A549 treated with Hydrocortisone at 1 μM for 4 hours (cell line): ENCODE measurements at places on chromosomes 7 and 10. TPM values are rescaled to one million over a fixed set of nuclear protein-coding genes. Genes with fewer than 3 reads are reported as not detected.

The UNCX gene
- 0.05 to 0.08 TPM (median 0.07 TPM) in 3 of 5 replicates, not detected in the others for total RNA-seq

The XRCC2 gene
- total RNA-seq = 3.7 to 6.1 TPM (median 4.8 TPM) in 5 replicates

The CLCN1 gene
- total RNA-seq = 0.03 to 0.07 TPM (median 0.03 TPM) in 3 of 5 replicates, not detected in the others

The UCN3 gene
- not detected in 5 replicates for total RNA-seq

The CLEC5A gene
- total RNA-seq = not detected in 5 replicates

The FAM171A1 gene
- total RNA-seq = 18.3 to 27.0 TPM (median 22.8 TPM) in 5 replicates

The CTAGE4 gene
- 0.03 TPM in 1 of 5 replicates, not detected in the others for total RNA-seq

The LOXL4 gene
- 1.1 to 1.5 TPM (median 1.5 TPM) in 5 replicates for total RNA-seq

The PRSS37 gene
- total RNA-seq = not detected in 5 replicates

The EMX2 gene
- total RNA-seq = not detected in 5 replicates

The OR2A12 gene
- total RNA-seq = not detected in 5 replicates

The FXYD4 gene
- total RNA-seq = not detected in 5 replicates

The ELAPOR2 gene
- total RNA-seq = 0.07 to 0.22 TPM (median 0.16 TPM) in 4 of 5 replicates, not detected in the other

The CCL26 gene
- total RNA-seq = 7.7 to 10.6 TPM (median 8.1 TPM) in 5 replicates

The CAV1 gene
- 515 to 689 TPM (median 664 TPM) in 5 replicates for total RNA-seq

The ANXA8L1 gene
- total RNA-seq = 94.4 to 128 TPM (median 105 TPM) in 5 replicates

The TRAPPC14 gene
- 9.0 to 13.9 TPM (median 13.0 TPM) in 5 replicates for total RNA-seq

The TRUB1 gene
- total RNA-seq = 12.9 to 15.0 TPM (median 14.1 TPM) in 5 replicates

The ORC5 gene
- total RNA-seq = 28.3 to 29.1 TPM (median 28.6 TPM) in 5 replicates

The TRIP6 gene
- total RNA-seq = 43.8 to 55.0 TPM (median 51.5 TPM) in 5 replicates

The OR9A4 gene
- not detected in 5 replicates for total RNA-seq

The GPR26 gene
- total RNA-seq = not detected in 5 replicates

The SDK1 gene
- total RNA-seq = 0.37 to 0.61 TPM (median 0.45 TPM) in 5 replicates

The BZW2 gene
- 94.0 to 109 TPM (median 96.3 TPM) in 5 replicates for total RNA-seq

The CXCL12 gene
- total RNA-seq = 0.06 to 0.24 TPM (median 0.13 TPM) in 5 replicates

The EPHA1 gene
- 0.02 to 0.21 TPM (median 0.10 TPM) in 4 of 5 replicates, not detected in the other for total RNA-seq

The CCDC126 gene
- 3.1 to 4.2 TPM (median 3.2 TPM) in 5 replicates for total RNA-seq

The CEP55 gene
- total RNA-seq = 53.3 to 76.4 TPM (median 65.5 TPM) in 5 replicates

The PCLO gene
- 0.93 to 1.2 TPM (median 0.97 TPM) in 5 replicates for total RNA-seq

The AGAP5 gene
- total RNA-seq = 2.0 to 3.8 TPM (median 2.4 TPM) in 5 replicates

The GPR22 gene
- total RNA-seq = not detected in 5 replicates

The MLXIPL gene
- total RNA-seq = 0.75 to 1.2 TPM (median 1.1 TPM) in 5 replicates

The HILPDA gene
- total RNA-seq = 23.0 to 25.8 TPM (median 25.6 TPM) in 5 replicates

The TMEM270 gene
- total RNA-seq = 0.10 to 0.28 TPM (median 0.13 TPM) in 3 of 5 replicates, not detected in the others

The EXOC4 gene
- total RNA-seq = 18.3 to 24.1 TPM (median 20.5 TPM) in 5 replicates

The TMEM184A gene
- total RNA-seq = 7.0 to 9.9 TPM (median 9.0 TPM) in 5 replicates

The MMD2 gene
- total RNA-seq = not detected in 5 replicates

The WEE2 gene
- total RNA-seq = not detected in 5 replicates

The AFAP1L2 gene
- total RNA-seq = 17.9 to 27.3 TPM (median 23.5 TPM) in 5 replicates

The RELN gene
- total RNA-seq = 0.01 to 0.15 TPM (median 0.01 TPM) in 4 of 5 replicates, not detected in the other

The CPA1 gene
- not detected in 5 replicates for total RNA-seq

The CTAGE8 gene
- not detected in 5 replicates for total RNA-seq

The TRPV6 gene
- not detected in 5 replicates for total RNA-seq
